Nephron progenitor cell (in vitro differentiated cells): ENCODE measurements at places on chromosomes 12 and 14.

DNA sequence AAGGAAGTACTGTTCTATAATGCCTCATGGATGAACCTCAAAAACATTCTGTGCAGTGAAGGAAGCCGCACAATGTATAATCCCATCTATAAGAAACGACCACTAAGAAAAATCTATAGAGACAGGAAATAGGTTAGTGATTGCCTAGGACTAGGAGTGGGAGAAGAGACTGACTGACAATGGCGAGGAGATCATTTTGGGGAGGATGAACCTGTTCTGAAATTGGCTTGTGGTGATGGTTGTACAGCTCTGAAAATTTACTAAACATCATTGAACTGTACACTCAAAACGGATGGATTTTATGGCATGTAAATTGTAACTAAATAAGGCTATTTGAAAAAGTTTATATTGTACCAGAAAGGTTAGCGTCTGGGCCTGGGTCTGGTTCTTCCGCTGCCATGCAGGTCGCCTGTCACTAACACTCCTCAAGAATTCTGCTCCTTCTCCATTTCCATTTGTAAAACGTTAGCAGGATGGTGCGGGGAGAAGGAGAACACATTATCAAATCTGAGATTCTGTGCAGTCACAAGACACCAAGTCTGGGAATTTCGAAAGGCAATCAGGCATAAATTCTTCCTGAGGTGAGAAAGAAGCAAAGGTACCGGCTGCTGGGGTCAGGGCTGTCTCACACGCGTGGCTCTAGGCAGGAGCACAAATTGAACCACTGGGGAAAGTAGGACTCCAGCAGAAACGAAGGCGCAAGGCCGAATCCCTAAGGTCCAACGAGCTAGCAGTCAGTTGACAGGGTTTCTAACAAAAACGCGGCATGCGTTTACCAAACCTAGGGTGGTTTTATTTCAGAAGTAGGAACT lies 845 bp upstream of the COCH start:
- no peak for DNase-seq

- no peak for DNase-seq
Measured at GRCh38 chr14:84065811-84066210, 1464.1 kb upstream of the FLRT2 start.

DNA sequence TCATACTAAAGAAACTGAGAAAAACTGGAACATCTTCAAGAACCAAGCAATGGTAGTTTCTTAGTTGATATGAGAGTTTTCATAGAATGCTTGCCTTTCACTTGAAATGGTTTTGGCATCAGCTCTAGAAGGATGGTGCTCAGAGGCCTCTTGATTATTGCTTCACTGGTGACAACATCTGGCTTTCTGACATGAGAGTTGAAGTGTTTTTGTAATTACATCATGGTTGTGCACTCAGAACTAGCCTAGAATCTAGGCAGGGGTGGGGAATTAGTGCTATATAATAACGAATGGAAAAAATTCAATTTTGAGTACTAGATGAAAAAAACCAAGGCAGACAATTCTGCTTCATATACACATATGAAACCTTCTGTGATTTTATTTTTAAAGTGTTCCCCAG lies 172.8 kb upstream of the LMNTD1 start:
- no peak for DNase-seq

DNA sequence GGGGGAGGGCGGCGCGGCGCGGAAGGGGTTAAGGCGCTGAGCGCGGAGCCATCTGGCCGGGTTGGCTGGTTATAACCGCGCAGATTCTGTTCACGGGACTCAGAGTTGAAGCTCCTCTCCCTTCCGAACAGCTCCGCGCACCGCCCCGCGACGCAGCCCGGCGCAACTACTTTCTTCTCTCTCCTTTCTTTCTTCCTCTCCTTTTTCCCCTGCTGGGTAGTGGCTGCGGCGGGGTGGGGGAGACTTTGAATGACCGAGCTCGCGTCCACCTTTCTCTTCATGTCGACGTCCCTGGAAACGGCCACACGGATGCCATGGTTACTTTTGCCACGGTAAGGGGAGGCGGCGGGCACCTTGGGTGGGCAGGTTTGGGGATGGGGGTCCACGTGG lies at the start of gene NTF3:
Gene NTF3, plus strand, starts transcription at position 98 of the 390 bp plus-strand sequence. Its CDS starts 217 bp downstream, at position 315.
- DNase-seq, result peak; percentile 60

DNA sequence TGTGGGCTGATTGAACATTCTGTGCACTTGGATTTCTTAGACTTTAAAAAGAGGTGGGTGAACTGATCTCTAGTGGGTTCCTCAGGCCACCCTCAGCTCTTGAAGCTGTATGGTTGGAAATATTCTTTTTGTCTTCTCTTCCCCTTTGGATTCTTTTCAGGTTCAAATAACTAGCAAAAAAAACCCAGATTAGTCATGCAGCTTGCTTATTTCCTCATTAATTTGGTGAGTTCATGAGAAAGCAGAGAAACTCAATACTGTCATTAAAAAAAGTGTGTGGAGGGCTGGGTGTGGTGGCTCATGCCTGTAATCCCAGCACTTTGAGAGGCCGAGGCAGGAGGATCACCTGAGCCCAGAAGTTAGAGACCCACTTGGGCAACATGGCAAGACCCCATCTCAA lies 183.4 kb downstream of the ESR2 start:
- DNase-seq, result no peak

DNA sequence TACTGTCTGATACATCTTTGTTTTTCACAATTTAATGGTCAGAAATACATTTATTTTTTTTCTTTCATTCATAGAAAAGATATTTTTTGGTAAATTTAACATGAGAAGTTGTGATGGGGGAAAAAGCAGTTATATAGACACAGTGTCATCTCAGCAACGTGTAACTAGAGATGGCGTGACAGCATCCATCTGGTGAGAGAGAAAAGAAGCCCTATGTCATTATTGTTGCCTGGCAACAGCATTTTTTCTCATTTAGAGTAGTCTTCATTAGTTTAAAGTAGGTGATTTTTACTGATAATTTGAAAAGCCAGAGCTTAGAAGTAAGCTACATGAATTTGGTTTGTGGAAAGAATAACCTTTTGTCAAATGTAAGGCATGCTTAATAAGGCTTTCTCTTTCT lies 128.6 kb downstream of the ACSS3 start:
- DNase-seq, result no peak

- no peak for DNase-seq
Measured at GRCh38 chr12:105423921-105424320, 93.4 kb downstream of the C12orf75 start.

DNA sequence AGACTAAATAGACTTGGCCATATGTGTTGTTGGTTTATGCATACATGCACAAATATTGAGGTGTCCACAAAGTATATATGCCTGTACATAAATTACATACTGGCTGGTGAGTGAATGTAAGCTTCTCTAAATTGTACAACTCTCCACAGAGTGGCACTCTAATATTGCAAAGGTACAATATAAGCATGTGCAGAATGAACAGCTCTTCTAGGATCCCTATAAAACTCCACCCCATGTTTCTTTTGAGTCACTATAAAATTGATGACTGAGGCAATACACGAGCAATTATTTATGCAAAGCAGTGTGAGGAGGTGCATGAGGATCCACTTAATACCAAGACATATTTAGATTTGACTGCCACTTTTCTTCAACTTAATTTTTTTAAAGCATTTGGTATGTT lies 172.2 kb downstream of the NAV3 start:
- no peak for DNase-seq

DNA sequence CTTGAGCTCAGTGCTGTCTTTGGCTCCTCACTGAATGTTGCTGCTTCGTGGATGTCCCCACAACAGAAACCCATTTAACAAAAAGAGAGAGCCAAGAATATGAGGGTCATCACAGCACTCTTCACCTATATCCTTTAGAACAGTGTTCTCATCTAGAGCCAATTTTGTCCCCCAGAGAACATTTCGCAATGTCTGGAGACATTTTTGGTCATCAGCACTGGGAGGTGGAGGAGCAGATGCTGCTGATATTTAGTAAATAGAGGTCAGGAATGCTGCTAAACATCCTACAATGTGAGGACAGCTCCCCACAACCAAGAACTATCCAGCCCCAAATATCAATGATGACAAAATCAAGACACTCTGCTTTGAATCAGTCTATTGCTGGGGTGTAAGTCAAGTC lies 92.5 kb downstream of the BBS10 start:
- no peak for DNase-seq

DNA sequence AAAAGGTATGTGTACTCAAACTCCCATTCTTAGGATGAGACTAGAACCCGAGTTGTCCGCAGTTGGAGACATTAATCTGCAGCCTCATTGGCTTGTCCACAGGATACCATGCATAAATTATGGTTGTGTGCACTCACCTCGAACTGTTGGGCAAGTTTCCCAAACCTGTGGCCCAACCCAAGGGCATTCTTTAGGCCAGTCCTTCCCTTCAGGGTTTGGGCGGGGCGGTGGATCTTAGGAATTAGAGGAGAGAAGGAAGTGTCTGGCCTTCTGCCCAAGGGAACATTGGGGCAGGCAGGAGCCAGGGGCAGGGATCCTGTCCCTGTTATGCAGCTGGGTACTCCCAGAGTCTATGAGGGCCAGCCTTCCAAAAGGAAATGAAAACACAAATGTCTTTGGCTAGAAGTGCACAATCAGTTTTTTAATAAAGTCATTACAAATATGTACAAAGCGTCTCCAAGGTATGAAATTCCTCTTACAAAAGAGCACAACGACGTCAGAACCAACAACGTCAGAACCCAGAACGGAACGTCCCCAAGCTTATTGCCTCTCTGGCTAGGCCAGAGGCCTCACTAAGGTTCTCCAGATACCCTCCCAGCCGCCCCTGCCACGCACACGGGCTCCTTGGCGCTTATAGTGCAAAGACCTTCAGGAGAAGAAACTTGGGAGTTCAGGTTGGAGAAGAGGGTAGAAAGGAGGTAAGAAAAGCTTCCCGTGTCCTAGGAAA lies 25.3 kb downstream of the HRK start:
- no peak for DNase-seq

GRCh38 chr14:52701223-52701622 lies 5.8 kb upstream of the PSMC6 start:
- no peak for DNase-seq
